ENCODE measurements at places on chromosomes 4 and X.

GRCh38 chr4:845233-845835 lies 19.4 kb upstream of the CPLX1 start:
- no peak for DNase-seq

- DNase-seq = no peak
These were observed 8.0 kb downstream of the MAN2B2 start for GRCh38 chr4:6582889-6583490.

DNA sequence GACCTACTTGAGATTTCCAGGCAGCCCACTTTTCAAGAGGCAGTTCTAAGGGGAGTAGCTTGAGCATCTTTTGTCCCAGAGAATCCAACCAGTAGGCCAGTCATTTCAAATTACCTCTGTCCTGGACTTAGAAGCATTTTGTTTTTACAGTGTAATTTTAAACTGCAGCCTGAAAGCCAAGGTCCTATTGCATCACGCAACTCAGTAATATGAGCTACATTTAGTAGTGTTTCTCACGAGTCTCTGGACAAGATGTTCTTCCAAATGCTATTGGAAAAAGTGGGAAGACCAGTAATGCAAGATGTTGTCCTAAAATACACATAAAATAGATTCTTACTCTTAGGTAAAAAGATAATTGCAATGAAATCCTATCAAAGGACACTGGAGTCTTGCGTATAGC lies 182.5 kb upstream of the ARX start:
- DNase-seq = no peak

DNA sequence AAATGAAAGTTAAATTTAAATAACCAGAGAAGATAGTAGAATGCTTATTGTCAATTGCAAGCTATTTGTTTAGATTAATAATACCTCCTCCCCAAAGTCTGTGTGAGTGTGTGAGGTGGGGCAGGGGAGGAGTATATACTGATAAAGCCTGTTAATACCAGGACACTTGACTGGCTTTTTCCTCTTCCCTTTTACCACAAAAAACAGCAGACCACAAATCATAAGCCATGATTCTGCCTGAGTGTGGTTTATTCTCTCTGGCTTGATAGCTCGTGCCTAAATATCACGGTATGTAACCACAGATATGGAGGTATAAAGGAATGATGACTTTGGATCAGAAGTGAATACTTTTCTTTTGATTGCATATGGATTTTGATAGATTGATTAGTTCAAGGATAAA lies 21.9 kb upstream of the SCRG1 start:
- no peak for DNase-seq

DNA sequence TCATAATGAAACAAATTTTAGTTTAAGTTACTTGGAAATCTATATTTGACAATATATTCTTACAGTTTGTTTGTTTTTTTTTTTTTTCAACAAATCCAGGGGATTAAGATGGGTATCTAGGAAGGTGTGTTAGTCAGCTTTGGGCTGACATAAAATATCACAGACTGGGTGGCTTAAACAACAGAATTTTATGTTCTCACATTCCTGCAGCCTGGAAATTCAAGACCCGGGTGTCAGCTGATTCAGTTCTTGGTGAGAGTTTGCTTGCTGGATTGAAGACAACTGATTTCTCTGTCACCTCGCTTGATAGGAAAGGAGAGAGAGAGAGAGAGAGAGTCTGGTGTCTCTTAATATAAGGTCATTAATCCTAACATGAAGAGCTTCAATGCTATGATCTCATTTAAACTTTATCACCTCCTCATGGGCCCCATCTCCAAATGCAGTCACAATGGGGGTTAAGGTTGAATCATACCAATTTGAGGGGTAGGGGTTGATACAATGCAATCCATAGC lies 465.2 kb downstream of the CENPC start:
- DNase-seq = no peak

DNA sequence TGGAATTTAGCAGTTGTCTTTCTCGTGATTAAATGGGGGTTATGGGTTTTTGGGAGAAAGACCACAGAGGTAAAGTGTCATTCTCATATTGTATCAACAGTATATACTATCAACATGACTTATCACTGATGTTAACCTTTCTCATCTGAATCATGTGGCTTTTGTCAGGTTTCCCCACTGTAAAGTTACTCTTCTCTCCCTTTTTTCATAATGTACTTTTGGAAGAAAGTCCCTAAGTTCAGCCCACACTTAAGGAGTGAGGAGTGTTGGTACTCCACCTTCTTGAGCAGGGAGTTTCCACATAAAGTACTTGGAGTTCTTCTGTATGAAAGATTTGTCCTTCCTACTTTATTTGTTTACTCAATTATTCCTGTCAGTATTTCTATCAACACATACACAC lies 169.9 kb downstream of the ZNF330 start:
- DNase-seq = no peak

- DNase-seq = no peak
These were observed 10.8 kb upstream of the CRLF2 start for GRCh38 chrX:1223242-1223600.

- peak; percentile 0 for DNase-seq
These were observed 41.7 kb downstream of the BCORL1 start for GRCh38 chrX:130024127-130024526.

DNA sequence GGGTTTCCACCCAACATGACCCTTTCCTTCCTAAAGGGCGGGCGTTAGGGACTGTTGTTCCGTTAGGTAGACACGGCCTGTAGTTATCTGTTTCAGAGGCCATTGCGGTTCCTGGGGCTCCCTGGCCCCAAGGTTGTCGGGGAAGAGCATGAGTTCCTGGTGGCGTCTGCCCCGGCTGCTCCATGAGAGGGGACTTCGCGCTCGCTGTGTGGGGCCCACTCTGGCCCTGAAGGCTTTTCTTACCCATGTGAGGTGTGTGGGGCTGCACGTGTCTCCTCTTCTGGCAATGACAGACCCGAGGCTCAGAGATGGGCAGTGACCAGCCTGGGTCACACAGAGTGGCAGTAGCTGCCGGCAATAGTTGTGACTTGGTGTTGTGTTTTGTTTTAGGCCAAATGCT lies 9.1 kb downstream of the TADA2B start:
- no peak for DNase-seq

GRCh38 chr4:12548678-12549077 lies 935.5 kb downstream of the RAB28 start:
- no peak for DNase-seq

GRCh38 chr4:7032596-7032995 lies 10.6 kb upstream of the TADA2B start:
- DNase-seq = no peak

GRCh38 chr4:4480205-4480604 lies 61.6 kb downstream of the STX18 start:
- DNase-seq = no peak

DNA sequence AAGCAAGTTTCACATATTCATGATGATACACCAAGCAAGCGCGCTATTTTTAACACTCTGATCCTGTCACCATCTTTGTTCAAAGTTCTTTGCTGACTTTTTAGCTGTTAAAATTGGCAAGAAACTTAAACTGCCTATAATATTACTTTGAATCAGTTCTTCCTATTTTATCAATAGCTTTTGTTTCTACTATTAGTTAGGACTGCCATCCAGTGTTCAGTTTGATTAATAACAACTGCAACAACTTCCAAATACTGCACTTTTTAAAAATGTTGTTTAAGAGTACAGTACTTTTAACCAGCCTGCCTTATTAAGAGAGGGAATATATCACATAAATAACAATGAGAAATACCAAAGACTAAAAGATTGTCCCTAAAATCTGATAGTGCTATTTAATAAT lies 614.3 kb downstream of the FAM133A start:
- DNase-seq = no peak

DNA sequence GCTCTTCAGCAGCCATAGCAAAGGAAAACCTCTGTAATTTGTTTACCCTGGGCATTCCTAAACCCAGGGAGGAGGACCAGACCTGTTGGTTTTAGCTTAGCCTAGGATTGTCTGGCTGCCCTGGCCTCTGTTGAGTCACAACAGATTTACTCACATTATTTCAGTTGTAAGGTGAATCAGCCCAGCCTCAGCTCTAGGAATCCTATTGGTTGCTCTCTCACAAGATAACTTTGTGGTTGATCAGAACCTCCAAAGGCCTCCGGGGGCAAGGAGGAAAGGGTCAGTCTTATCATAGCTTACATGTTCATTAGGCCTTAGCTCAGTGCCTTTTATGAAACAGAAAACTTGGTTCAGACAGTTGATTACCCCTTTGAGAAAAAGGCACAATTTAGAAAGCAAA lies 41.0 kb downstream of the PDK3 start:
- DNase-seq = no peak

DNA sequence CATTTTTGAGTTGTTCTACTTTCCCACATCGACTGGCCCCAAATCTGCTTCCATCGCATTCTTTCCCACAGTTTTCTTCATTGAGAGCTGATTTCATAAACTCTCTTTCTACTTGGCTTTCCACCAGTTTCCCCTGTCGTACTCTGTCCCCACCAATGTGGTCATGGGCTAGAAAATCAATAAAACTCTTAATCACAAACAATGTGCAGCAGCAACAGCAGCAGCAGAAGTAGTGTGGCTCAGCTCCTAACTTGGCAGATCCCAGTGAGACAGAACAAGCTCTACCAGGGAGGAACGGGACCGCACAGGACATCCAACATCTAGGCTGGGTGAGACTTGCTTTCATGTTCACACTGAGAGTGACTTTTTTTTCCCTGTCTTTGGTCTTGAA lies 3.1 kb upstream of the SETD7 start:
- no peak for DNase-seq

GRCh38 chr4:182246401-182247205 lies 3.4 kb downstream of the TENM3 start:
- no peak for DNase-seq

DNA sequence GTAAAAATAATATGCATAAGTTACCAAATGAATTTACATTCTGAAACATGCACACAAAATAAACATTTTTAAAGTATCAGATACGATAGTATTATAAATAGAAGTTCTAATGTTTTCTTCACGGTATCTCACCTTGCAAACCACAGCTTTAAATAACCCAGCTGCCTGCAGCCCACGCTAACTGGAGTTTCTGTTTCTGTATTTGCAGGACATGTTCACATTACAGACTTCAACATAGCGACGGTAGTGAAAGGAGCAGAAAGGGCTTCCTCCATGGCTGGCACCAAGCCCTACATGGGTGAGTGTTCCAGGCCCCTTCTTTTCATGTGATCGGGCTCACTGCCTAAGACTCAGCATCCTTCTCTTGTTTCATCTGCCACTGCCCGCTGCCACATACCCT lies 291.7 kb downstream of the EVC2 start:
- DNase-seq = no peak

- no peak for DNase-seq
These were observed 230.7 kb upstream of the STK26 start for GRCh38 chrX:131792356-131792749.

DNA sequence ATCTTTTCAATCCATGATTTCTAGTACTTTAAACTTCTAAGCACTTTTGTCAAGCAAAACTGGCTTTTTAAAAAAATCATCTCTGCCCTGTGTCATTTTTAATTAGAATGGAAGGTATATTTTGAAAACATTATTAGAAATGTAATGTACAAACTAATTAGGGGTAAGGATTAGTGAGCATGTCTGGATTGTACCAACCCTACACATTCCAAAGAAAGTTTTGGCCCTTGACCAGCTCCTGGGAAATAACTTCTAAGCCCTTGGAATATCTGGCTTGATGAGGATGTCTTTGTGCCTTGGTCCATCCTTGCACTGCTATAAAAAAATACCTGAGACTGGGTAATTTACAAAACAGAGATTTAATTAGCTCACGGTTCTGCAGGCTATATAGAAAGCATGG lies 876.5 kb downstream of the RAPGEF2 start:
- no peak for DNase-seq

DNA sequence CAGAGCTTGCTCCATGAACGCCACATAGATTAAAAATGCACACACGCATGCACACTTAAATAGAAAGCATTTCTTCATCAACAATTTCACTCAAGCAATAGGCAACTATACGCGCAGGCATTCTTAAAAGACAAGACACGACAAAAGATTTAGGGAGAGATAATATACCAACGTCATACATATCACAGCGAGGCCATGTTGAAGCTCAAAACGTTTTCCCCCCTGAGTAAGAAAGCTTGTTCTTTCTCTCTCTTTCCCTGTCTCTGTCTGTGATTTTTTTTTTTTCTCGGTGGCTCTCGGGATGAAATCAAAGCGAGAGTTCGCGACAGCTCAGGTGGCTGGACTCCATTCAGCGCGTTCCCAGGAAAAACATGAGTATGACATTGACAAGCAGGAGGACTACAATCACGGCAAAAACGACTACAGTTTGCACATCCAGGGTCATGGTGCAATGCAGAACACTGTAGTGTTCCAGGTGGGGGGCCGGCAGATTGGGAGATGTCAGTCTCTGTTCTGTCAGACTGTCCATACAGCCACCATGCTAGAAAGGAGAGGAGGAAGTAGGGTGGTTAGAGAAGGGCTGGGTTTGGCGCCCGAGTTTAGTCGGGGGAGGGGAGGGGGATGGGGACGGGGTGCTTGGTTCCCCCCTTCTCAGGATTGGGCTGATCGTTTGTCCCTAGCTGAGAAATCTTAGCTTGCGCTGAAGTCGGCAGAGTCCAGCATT lies 30.7 kb downstream of the ARHGEF9 start:
- no peak for DNase-seq

DNA sequence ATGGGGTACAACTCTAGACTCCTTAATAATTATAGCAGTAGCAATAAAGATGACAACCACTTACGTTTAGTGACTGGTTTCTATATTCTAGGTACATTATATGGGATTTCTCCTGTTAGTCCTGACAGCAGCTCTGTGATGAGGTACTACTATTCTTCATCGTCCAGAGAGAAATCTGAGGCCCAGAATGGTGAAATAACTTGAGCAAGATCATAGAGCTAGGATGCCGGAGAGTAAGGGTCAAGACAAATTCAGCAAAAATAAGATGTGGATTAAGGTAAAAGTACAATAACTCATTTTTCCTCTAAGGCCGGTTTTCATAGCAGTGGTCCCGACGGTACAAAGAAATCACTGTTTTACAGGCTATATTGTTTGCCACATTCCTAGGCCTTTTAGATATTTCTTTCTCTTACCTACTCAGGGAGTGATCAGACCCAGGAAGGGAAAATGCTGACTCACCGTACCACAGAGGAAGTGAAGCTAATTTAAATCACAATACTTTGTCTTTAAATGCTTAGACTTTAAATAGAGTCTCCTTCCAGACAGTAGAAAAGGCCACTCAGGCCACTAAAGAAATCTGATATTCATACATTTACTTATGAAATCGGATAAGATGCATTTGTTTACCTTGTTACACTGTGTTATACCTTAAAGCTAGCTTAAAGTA lies 2023.0 kb upstream of the AGA start:
- no peak for DNase-seq

DNA sequence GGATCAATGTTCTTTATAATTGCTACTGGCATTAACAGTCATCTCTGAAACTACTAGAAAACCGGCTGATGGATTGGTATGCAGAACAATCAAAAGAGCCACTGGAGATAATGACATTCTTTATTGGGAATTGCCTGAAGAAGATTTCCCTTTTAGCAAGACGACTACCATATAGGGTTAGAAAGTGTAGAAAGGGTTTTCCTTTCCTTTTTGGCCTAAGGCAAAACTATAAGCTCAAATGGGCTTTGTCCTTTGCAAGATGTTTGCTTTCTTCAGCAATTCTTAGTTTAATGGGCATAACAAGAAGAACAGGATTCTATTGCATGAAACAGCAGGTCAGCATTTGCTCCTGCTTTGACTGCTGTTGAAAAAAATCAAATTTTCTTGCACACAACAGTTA lies 214.2 kb upstream of the PCDH10 start:
- DNase-seq = no peak

- DNase-seq = no peak
These were observed 63.3 kb downstream of the MEPE start for GRCh38 chr4:87895964-87896621.

GRCh38 chrX:41779030-41779564 lies 55.1 kb downstream of the GPR82 start:
- no peak for DNase-seq

GRCh38 chrX:43481576-43481975 lies 174.5 kb upstream of the MAOA start:
- no peak for DNase-seq
